ENCODE measurements at places on chromosomes 7 and 10.

GRCh38 chr10:77101341-77101740 is 536.3 kb downstream of the KCNMA1 start:
- DNase-seq = no peak

GRCh38 chr10:88721392-88721791 is 15.3 kb downstream of the LIPK start:
- DNase-seq = no peak

- DNase-seq = no peak
These were observed 132.4 kb upstream of the PTN start for GRCh38 chr7:137475966-137476365.

DNA sequence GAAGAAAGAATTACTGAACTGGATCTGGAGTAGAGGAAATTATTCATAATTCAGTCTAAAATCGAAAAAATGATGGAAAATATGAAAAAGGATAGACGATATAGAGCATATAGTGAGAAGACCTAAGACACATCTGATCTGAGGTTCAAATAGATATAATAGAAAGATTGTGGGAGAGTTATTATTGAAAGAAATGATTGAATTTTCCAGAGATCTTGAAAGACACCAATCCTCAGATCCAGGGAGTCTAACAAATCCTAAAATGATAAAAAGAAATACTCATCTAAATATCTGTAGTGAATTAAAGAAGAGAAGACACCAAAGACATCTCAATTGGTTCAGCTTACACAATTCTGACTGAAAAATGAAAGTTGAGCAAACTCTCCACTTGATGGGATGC is 12.9 kb downstream of the TCAF1 start:
- no peak for DNase-seq

GRCh38 chr7:36034020-36034419 is 119.0 kb upstream of the EEPD1 start:
- DNase-seq = no peak

DNA sequence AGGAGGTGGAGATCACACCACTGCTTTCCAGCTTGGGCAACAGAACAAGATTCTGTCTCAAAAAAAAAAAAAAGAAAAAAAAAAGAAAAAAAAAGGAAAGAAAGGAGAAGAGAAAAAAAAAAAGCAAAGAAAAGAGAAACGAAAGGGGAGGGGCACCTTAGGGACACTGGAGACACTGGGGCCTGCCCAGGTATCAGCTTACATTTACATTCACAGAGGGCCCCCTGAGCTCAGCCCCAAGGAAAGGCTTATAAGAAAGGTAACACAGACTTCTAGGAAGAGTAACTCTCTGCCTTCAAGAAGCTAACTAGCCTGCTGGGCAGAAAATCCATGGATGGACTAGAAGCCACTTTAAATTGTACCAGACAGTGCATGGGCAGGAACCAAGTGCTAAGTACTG is 108.8 kb downstream of the NPY start:
- no peak for DNase-seq

- no peak for DNase-seq
These were observed 41.3 kb downstream of the PDLIM1 start for GRCh38 chr10:95249467-95249866.

GRCh38 chr10:35075228-35075627 is 14.9 kb downstream of the CUL2 start:
- DNase-seq = no peak

DNA sequence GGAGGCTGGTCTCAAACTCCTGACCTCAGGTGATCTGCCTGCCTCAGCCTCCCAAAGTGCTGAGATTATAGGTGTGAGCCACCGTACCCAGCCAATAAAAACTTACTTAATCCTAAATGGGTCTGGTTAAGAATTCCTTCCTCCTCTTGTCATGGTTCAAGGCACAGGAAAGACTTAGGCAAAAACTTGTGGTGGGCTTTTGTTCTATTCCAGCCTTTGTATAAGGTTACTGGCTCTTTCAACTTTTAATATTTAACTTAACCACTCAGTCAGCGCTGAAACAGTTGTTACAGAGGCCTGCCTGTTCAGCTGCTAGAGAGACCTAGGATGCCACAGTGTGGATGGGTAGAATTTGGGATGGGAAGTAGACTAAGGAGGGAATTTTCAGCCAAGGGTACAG is 28.1 kb upstream of the GARS1 start:
- no peak for DNase-seq

GRCh38 chr7:132133501-132133900 is 442.8 kb downstream of the PLXNA4 start:
- DNase-seq = no peak

GRCh38 chr7:151062399-151063211 is 3.2 kb downstream of the SLC4A2 start:
- DNase-seq = no peak

GRCh38 chr7:113141803-113142202 is 23.4 kb upstream of the SMIM30 start:
- no peak for DNase-seq

- no peak for DNase-seq
These were observed 11.3 kb upstream of the ATP6V0A4 start for GRCh38 chr7:138809346-138809745.

GRCh38 chr10:88473989-88474883 is 108.9 kb downstream of the RNLS start:
- peak; percentile 64 for DNase-seq

DNA sequence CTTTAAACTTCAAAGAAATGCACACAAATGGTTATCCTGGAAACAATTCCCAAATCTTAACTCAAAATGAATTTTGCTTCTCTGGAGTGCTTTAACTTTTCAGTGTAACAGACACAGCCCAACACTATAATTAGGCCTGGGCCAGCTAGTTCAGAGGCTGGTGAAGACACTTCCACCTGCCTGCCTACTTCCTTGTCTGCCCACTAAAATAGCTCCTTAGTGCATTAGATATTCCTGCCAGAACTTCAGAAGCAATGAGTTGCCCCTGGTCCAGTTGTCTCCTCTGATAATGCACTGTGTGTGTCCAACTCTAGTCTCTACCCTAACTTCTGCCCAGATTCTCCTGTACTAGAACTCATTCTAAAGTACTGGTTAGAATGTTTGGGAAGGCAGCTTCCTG is 150.9 kb upstream of the PRSS58 start:
- DNase-seq = no peak

DNA sequence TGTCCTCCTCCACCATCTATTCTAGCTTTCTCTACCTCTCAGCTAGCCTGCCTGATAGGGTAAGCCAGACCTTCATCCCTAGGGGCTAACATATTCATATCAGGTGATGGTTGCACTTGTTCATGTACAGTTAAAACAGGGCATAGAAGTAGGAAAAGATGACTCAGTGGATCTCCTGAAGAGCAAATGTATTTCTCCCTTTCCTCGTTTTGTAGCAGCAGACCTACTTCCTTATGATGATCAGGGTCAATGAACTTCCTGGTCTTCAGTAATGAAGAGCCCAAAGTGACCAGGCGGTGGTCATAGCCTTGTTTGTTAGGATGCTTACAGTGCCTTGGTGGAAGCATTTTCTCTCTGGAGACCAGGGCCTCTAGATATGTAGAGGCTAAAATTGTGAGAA is 6.3 kb downstream of the LIPJ start:
- DNase-seq = peak; percentile 18

DNA sequence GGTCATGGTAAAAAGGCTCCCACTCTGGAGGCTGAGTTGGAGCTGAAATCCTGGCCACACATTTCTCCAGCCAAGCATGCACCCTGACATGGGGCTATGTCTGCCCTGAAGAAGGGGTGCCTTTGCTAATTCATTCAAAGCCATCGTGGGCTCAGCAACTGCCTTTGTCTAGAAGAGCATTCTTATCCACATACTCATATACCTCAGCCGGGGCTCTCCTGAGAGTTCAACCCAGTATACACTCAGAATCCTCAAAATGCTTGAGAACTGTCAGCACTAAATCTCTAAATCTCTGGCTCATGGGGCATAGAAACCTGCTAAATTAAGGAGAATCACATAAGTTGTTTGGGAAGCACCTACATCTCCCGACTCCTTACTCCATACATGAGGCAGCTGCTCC is 89.3 kb downstream of the MRPL32 start:
- DNase-seq = no peak

DNA sequence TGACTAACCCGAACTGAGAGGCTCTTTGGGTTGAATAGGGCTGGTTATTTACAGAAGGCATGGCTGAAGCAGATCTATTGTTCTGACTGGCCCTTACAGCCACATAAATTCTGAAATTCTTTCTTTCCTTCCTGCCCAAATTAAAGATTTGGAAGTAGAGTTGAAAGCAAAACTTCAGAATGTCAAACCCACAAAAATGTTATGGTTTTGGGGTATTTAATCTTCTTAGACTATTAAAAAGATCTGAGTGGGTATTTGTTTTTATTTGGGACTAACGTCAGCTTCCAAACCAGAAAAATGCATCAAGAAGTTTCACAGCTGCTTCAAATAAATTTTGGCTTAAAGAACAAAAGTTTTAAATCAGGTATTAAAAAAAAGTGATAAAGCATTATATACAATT is 124.5 kb downstream of the AHR start:
- DNase-seq = peak; percentile 52

- DNase-seq = no peak
These were observed 18.9 kb downstream of the TAS2R39 start for GRCh38 chr7:143202161-143202560.

GRCh38 chr7:47580811-47581331 is 1.0 kb downstream of the TNS3 start:
- DNase-seq = no peak

- peak; percentile 63 for DNase-seq
These were observed 44.3 kb downstream of the MACC1 start for GRCh38 chr7:20172736-20173334.

DNA sequence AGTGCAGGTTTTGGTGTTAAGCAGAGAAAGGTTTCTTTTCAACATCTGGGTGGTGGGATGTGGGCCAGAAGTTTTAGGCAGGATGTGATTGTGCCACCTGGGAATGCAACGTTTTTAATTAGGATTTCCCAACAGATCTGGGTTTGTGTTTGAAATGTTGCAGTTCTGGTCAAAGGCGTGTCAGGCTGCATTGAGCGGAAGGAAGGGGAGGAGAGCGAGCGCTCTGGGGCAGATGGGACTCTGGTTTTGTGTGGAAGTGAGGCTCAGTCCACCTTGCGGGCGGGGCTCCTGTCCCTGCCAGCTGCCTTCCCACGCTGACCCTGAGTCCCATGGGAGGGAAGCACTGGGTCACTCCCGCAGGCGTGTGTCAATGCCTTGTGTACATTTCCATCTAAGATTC is 767.7 kb downstream of the KCNMA1 start:
- no peak for DNase-seq

GRCh38 chr7:45187946-45188411 is 30.4 kb downstream of the RAMP3 start:
- no peak for DNase-seq

DNA sequence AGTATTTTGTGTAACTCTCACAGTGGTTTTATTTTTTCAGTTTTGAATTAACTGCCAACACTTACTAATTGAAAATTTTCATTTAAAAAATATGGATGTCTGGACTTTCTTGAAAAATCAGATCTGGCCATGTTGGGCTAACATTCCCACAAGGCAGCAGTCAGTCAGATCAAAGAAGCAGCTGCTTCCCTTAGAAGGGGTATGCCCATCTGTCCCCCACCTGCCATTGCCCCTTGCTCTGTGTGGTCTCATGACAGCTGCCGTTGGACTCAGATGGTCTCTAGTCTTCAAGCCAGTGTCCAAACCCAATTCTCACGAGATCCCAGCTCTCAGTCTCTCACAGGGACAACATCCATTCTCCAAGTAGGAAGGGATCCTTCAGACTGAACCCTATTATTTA is 212.1 kb upstream of the GHITM start:
- DNase-seq = no peak

- DNase-seq = no peak
These were observed 183.4 kb downstream of the PTPN20 start for GRCh38 chr10:47094636-47095035.

DNA sequence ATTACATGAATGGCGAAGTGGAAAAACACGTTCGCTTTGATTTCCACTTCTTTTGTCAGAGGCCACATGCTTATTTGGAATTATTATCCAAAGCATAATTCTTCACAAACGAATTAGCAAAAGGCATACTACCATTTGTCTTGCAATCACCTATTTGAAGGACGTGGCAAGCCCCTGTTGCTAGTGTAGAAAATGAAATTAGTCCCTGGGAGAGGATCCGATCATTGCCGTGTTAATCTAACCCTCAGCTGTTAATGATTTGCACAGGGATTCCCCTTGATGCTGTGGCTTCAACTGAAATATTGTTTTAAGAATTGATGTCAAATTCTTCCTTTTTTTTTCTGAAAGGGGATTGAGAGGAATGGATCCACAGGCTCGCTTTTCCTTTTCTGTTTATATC is 4.6 kb downstream of the AGMO start:
- DNase-seq = peak; percentile 13

- DNase-seq = no peak
These were observed 36.4 kb upstream of the JCAD start for GRCh38 chr10:30095631-30096422.
